Fibroblast of villous mesenchyme (primary cell): ENCODE measurements at places on chromosomes 7 and 10. TPM values are rescaled to one million over a fixed set of nuclear protein-coding genes. Genes with fewer than 3 reads are reported as not detected.

The GLCCI1 gene
- 6.4 and 6.9 TPM in 2 replicates for total RNA-seq

The TMEM140 gene
- total RNA-seq, result 3.5 and 5.2 TPM in 2 replicates

The FRMD4A gene
- total RNA-seq, result 40.2 and 56.7 TPM in 2 replicates

The SLC13A1 gene
- not detected in 2 replicates for total RNA-seq

The LIPM gene
- not detected in 2 replicates for total RNA-seq

The SPDYE2 gene
- not detected in 2 replicates for total RNA-seq

The MSS51 gene
- 1.3 TPM in 2 replicates for total RNA-seq

The NUPR2 gene
- total RNA-seq, result not detected in 2 replicates

The OR6V1 gene
- not detected in 2 replicates for total RNA-seq

The SYT15 gene
- total RNA-seq, result under 0.01 and 0.64 TPM in 2 replicates

The PSPH gene
- total RNA-seq, result 106 and 125 TPM in 2 replicates

The MET gene
- 23.8 and 48.8 TPM in 2 replicates for total RNA-seq

The BEND7 gene
- under 0.01 and 0.64 TPM in 2 replicates for total RNA-seq

The PTPN20 gene
- under 0.01 and 0.43 TPM in 2 replicates for total RNA-seq

The GFRA1 gene
- total RNA-seq, result 9.3 and 59.6 TPM in 2 replicates

The CPA5 gene
- total RNA-seq, result not detected in 2 replicates

The MMRN2 gene
- total RNA-seq, result 0.86 and 2.3 TPM in 2 replicates

The CRHR2 gene
- total RNA-seq, result not detected in 2 replicates

The NKX2-3 gene
- not detected in 2 replicates for total RNA-seq

The CUBN gene
- 0.64 and 0.86 TPM in 2 replicates for total RNA-seq

The MYOZ1 gene
- total RNA-seq, result 0.32 and 0.43 TPM in 2 replicates

The BTRC gene
- 11.0 and 17.3 TPM in 2 replicates for total RNA-seq

The TMEM229A gene
- total RNA-seq, result not detected in 2 replicates
